Prostate gland (tissue), 2 donors: ENCODE measurements at places on chromosomes 13 and 19.

DNA sequence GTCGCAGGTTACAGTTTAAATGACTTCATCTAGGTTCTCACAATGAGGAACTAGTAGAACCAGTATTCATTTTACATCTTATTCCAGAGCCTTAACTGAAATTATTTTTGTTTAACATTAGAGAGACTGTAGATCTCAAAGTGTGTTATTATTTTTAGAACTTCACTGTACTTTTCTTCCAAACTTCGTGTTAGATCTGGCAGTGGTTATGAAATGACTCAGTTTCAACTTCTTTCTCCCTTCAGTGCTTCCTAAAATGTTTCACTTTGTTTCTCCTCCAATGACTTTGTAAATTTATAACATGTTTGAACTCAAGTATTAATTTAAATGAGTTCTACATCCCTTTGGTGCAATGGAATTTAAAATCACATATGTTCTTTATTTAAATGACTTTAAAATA lies 139.3 kb downstream of the PCDH9 start:
- no peaks in the 10 kb centered on the region for H3K36me3 ChIP-seq
- no peaks in the 10 kb centered on the region for H3K27me3 ChIP-seq
- H3K4me1 ChIP-seq = no peaks in the 10 kb centered on the region
- no peak overlapping the region for H3K4me3 ChIP-seq

DNA sequence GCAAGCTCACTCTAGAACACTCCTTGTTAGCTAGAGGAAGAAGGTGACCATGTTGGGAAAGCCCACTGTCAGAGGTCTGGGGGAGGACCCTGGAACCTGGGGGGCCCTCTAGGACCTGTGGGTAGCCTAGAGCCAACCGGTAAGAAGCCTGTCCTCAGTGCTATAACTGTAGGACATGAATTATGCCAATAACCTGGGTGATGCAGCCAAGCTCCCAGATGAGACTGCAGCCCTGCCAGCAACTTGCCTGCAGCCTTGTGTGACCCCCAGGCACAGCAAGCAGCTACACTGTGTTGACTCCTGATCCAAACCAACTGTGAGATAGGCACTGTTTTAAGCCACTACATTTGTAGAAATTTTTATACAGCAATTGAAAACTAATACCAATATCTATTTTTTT lies 122.3 kb downstream of the MIPEP start:
- DNase-seq = no peak
- no peaks in the 10 kb centered on the region for H3K4me1 ChIP-seq

DNA sequence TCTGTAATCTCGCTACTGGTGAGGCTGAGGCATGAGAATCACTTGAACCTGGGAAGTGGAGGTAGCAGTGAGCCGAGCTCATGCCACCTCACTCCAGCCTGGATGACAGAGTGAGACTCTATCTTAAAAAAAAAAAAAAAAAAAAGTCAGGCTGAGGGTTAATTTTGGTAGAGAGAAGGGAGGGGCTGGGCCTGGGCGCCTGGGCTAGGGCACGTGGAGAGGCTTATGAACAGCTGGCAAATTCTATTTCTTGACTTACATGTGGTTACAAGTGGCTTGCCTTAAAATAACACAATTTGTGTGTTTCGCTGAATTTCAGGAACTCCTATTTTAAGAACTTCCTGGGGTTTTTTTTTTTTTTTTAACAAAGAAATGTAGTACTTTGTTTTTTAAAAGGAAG lies 47.6 kb upstream of the MAP3K10 start:
- no peaks in the 10 kb centered on the region for H3K36me3 ChIP-seq
- H3K4me1 ChIP-seq = no peaks in the 10 kb centered on the region
- no peak overlapping the region for H3K27ac ChIP-seq

DNA sequence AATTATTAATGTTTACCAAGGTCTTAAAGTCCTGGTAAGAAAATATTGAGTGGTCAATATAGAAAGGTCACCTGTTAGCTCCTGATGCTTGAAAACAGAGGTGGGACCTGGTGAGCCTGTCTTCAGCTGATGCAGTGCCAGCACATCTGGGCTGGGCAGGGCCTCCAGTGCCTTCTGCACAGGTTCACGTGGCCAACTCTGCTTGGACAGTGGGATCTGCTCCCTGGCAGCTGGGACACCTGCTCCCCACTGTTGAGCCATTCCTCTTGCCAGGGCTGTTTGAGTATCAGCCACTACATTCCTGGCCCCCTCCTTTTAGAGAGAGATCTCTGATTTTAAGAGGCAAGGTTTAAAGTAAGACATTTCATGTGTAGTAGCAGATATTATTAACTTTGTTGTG lies 135.0 kb downstream of the TM9SF2 start:
- no peaks in the 10 kb centered on the region for H3K36me3 ChIP-seq
- H3K27ac ChIP-seq = no peak overlapping the region
- no peaks in the 10 kb centered on the region for H3K27me3 ChIP-seq
- H3K4me1 ChIP-seq = no peaks in the 10 kb centered on the region
- no peak overlapping the region for H3K4me3 ChIP-seq

GRCh38 chr13:45055198-45055901 lies 65.0 kb upstream of the GTF2F2 start:
- H3K27ac ChIP-seq = peak overlapping the region; percentile 35
- H3K36me3 ChIP-seq = no peaks in the 10 kb centered on the region

DNA sequence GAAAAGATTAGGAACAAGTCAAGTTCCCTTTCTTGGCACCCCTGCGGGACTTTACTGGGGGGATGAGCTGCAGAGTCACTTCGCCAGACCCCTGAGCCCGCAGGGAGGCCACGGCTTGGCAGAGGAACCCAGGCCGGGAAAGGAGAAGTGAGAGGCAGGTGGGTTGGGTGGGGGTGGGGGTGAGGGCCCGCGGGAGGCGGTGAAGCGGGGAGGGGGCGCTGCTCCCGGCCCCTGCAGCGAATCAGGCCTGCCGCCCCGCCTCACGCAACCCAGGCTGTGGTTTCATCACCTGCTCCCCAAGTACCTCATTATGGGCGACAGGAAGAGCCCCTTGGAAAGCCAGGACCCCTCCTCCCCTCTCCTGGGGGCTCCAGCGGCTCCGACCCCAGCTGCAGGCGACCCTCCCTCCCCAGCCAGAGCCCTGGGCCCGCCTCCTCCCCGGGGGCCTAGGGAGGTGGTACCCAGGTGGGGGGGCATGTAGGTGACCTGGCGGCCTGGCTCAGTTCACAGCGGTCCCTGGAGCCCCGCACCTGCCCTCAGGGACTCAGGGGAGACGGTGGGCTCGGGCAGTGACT lies 9.5 kb downstream of the MEF2B start:
- no peaks in the 10 kb centered on the region for H3K4me1 ChIP-seq
- H3K4me3 ChIP-seq = no peak overlapping the region
- DNase-seq = no peak

DNA sequence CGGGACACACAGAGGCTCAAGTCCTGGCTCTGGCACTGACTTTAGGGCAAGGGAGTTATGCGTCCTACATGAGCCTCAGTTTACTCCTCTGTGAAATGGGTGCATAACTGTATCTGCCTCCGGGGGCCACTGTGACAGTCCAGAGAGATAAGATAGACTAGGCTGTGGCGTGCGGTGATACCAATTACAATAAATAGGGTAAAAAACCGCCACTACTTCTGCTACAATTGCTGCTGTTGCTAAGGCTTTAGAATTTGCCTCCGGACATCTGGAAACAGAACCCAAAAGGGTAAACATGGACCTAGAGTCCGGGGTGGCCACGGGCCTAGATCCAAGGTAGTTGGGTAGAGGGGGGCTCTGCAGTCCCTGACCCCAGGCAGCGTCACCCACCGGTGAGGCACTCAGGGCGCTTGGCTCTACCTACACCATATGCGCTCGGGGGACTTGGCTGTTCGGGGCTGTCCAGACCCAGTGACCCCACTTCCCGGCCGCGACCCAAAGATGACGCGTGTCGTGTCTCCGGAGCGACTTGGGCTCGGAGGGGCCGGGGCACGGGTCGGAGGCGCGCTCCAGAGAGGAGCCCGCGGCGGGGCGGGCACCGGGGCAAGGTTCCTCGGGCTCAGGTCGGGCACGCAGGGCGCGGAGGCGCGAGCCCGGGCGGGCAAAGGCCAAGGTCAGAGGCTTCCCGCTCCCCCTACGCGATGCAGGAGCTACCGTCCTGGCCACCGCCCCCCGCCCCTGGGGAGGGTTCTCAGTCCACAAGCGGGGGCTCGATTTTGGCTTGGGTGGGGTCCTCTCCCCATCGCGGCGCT lies 1.1 kb downstream of the INSR start:
- H3K4me1 ChIP-seq = no peaks in the 10 kb centered on the region
- H3K27me3 ChIP-seq = no peaks in the 10 kb centered on the region
- H3K4me3 ChIP-seq = peak overlapping the region; percentile 99
- no peaks in the 10 kb centered on the region for H3K36me3 ChIP-seq
- DNase-seq = peak; percentile 6

DNA sequence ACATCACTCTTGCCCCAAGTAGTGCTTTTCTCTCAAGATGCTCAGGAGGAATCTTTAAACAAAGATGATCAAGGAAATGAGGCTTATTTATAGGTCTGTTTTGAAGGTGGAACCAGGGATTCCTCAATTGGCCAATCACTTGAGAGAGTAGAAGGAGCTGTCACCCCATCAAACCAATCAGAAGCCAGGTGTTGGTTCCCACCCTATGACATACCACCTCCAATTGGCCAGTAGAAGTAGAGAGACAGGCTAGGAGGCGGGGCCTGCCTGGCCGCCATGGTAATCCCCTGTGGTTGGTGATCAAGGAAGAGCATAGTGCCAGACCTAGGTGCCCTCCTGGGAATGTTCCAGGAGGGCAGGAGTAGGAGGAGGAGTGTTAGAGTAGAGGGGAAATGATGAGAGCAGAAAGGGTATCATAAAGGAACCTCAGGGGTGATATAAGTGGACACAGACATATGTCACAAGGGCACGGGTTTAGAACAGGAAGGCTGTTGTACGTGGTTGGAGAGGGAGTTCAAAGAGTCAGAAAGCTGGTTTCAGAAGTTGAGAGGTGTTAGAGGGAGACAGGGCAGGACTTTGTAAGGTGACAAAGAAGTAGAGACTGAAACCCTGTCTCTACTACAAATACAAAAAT lies 10.5 kb downstream of the PMIS2 start:
- DNase-seq = no peak
- no peak overlapping the region for H3K27ac ChIP-seq
- no peaks in the 10 kb centered on the region for H3K27me3 ChIP-seq
- H3K36me3 ChIP-seq = no peaks in the 10 kb centered on the region
- no peaks in the 10 kb centered on the region for H3K4me1 ChIP-seq

DNA sequence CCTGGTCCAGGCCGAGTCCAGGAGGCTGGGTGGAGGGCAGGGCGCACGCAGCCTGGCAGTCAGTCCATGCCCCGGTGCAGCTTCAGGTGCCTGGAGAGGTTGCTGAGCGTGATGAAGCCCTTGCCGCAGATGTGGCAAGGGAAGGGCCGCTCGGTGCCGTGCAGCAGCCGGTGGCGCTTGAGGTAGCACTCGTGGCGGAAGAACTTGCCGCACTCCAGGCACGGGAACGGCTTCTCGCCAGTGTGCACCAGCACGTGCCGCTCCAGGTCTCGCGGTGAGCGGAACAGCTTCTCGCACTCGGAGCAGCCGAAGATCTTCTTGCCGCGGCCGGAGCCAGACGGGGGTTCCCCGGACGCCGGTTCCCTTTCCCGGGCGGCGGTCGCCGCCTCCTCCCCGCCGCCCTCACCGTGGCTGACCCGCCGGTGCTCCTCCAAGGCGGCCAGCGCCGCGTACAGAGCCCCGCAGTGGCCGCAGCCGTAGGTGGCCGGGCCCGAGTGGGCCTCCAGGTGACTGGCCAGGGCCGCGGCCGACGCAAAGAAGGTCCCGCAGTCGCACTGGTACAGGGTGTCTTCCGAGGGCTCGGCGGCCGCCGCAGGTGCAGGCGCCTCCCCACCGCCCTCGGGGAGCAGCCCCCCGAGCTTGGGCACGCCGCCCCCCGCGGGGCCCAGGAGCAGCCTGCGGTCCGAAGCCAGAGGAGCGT lies 6.8 kb downstream of the FIZ1 start:
- no peak overlapping the region for H3K4me3 ChIP-seq
- H3K36me3 ChIP-seq = no peaks in the 10 kb centered on the region
- H3K4me1 ChIP-seq = no peaks in the 10 kb centered on the region
- no peak for DNase-seq
- H3K27me3 ChIP-seq = no peaks in the 10 kb centered on the region
